Fibroblast of villous mesenchyme (primary cell): ENCODE measurements at places on chromosomes 5 and 9.

- no peak for DNase-seq
Measured at GRCh38 chr5:61534481-61535267, 202.6 kb downstream of the ZSWIM6 start.

- peak; percentile 66 for DNase-seq
Measured at GRCh38 chr9:122095010-122095767, 2.1 kb upstream of the TTLL11 start.

GRCh38 chr5:149200355-149200754, 59.1 kb downstream of the ABLIM3 start:
- no peak for DNase-seq

GRCh38 chr9:124267271-124267807, 9.6 kb downstream of the NEK6 start:
- DNase-seq, result peak; percentile 51
